Posterior cingulate gyrus (tissue), 11 donors: ENCODE measurements at places on chromosomes 1 and 21.
A peak's percentile ranks its signal among the peaks of the same experiment; 100 is the strongest.

GRCh38 chr1:77200806-77201205 is 18.4 kb downstream of the PIGK start:
- no peak for DNase-seq

DNA sequence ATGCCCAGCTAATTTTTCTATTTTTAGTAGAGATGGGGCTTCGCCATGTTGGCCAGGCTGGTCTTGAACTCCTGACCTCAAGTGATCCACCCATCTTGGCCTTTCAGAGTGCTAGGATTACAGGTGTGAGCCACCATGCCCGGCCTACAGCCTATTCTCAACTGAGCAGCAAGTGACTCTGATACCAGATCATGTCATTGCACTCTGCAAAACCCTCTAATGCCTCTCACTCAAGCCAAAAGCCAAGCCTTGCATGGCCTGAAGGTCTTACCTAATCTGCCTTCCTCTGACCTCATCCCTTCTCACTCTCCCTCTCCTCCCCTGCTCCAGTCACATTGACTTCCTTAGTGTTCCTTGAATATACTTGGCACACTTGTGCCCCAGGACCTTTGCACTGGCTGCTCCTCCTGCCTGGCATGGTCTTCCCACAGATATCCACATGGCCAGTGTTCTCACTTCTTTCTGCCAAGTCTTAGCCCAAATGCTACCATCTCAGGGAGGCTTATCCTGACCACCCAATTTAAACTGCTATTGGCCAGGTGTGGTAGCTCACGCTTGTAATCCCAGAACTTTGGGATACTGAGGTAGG is 8.2 kb upstream of the ASAP3 start:
- DNase-seq, result no peak

GRCh38 chr1:10196976-10197375 is 13.4 kb upstream of the KIF1B start:
- DNase-seq, result no peak

- no peak for DNase-seq
These were observed 247.2 kb upstream of the ADGRL2 start for GRCh38 chr1:81553503-81553902.

DNA sequence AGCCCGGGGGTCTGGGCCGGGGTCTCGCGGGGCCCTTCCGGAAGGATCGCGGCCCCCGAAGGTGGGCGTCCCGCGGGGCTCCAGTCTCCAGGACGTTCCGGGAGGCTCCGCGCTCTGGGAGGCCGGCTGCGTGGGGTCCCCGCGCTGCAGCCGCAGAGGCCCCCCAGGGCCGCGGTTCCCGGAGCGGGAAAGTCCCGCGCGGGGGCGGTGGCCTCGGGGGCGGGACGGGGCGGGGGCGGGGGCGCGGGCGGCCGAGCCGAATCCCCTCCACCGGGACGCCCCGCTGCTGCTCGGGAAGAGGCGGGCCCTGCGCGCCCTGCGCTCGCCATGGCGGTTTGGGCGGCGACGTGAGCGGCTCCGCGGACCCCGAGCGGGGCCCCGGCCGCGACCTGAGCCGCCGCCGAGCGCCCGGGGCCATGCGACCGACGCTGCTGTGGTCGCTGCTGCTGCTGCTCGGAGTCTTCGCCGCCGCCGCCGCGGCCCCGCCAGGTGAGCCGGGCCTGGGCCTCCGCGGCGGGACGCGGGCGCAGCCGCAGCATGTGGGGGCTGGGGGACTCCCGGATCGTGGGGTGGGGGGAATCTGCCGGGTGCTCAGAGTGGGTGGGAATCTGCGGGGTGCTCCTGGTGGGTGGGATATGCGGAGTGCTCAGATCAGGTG is at the start of gene IFNGR2:
IFNGR2 (plus strand) TSS at position 286 of the 658 bp plus-strand sequence; CDS start at position 417, 131 bp downstream.
- DNase-seq, result peak; percentile 27

GRCh38 chr1:41268154-41268770 is 26.2 kb upstream of the SCMH1 start:
- peak; percentile 75 for DNase-seq
